ENCODE measurements at places on chromosomes 3 and 15. TPM values are rescaled to one million over a fixed set of nuclear protein-coding genes. Genes with fewer than 3 reads are reported as not detected.

The ALAS1 gene
- total RNA-seq: 40.7 TPM

The SIDT1 gene
- total RNA-seq: 3.1 TPM

The VWA5B2 gene
- total RNA-seq: not detected

The RAD51 gene
- 9.2 TPM for total RNA-seq

The ZNF774 gene
- total RNA-seq: 4.9 TPM

The FAM227B gene
- 8.2 TPM for total RNA-seq

The FANCD2OS gene
- not detected for total RNA-seq
